ENCODE measurements at places on chromosomes 1 and 21.

GRCh38 chr1:52691821-52692220, 6.3 kb downstream of the COA7 start:
- DNase-seq = no peak

- no peak for DNase-seq
These were observed 1126.9 kb downstream of the KCNT2 start for GRCh38 chr1:195481293-195481692.

DNA sequence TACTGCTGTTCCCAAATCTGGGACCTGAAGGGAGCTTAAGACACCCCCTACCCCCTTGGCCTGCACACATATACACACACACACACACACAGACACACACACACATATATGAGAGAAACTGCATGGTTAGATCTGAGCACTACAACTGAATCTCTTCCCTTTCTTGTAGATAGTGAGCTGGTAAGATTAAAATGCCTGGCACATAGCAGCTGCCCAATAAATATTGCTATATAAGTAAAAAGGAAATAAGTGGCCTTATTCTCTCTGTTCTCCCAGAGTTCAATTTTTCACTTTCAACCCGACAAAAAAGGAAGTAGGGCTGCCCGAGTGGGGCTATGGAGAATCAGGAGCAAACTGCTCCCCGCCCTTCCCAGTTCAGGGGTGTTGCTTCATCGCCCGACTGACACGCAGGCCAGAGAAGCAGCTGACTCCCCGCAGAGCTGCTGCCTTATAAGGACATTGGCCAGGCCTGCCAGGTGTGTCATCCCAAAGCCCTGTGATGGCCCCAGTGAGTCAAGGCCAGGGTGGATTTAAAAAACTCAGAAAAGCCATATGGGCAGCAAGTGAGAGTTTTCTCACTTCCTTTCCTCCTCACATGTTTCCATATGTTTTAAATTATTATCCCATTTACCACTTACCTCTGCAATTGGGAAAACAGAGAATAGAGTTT, 106.5 kb upstream of the SLC44A3 start:
- DNase-seq = no peak

DNA sequence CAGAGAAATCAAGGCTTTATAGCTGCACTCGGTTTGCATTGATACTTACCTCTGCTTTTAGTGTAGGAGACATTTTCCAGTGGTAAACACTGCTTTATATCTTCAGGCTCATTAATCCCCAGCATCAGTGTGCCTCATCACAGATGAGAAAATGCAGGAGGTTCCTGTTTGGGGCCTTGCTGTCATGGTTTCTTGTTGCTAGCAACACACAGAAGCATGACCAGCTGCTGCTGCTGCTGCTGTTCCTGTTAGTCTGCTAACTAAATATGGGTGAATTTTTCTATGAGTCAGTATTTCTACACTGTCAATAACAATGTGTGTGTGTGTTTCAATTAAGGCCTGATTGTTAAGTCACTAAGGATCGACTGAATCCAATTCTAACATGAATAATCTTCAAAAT, 85.8 kb upstream of the RGS1 start:
- DNase-seq = peak; percentile 13

GRCh38 chr1:62077821-62078220, 116.8 kb upstream of the L1TD1 start:
- DNase-seq = no peak

DNA sequence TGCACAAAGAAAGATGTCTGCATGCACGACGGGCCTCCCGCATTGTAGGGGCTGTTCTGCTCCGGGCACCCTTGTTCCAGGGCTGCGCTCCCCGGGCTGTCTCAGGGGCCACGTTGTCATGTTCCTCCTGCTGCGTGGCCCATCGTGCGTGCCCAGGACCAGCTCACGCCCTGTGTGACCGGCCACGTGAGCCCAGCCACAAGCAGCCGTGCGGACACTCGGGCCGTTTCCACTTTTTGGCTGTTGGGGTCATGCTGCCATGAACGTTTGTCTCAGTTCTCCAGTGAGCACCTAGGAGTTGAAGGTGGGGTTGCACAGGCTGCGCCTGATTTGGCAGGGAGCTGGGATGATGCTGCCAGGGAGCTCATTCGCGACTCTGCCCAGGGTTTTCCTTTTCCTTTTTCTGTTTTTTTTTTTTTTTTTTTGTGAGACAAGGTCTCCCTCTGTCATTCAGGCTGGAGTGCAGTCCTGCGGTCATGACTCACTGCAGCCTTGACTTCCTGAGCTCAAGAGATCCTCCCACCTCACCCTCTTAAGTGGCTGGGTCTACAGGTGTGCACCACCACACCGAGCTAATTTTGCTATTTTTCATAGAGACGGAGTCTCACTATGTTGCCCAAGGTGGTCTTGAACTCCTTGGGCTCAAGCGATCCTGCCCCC, 17.4 kb downstream of the PDXK start:
- no peak for DNase-seq

Measured in NCI-H446 (cell line).